ENCODE measurements at places on chromosomes 16 and 17.

DNA sequence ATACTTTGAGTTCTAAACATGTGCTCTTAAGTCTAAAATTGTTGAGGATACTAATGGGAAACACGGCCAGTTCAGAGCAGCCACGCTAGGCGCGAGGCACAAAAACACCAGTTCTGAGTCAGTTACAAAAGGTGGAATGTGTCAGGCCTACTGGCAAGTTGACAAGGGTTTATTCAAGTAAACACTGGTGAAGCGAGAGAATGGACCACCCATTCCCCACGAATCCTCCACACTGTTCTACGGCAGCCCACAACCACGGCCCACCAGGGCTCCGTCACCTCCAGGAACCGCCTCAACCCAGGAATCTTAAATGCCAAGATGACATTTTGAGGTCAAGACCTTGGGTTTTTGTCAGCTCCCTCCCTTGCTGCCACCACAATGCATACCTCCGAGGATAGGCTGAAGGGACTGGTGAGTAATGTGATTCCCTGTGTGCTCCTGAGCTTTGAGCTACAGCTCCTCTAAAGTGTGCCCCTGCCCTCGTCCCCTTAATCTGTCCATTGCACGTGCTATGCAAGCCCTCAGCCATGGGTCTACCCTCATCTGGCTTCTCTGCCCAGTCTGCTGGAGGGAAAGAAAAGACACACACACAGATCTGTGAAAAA lies 28.5 kb upstream of the TRAP1 start:
- no peak for DNase-seq

- no peak for DNase-seq
Measured at GRCh38 chr17:21242026-21242697, 11.0 kb downstream of the NATD1 start.

DNA sequence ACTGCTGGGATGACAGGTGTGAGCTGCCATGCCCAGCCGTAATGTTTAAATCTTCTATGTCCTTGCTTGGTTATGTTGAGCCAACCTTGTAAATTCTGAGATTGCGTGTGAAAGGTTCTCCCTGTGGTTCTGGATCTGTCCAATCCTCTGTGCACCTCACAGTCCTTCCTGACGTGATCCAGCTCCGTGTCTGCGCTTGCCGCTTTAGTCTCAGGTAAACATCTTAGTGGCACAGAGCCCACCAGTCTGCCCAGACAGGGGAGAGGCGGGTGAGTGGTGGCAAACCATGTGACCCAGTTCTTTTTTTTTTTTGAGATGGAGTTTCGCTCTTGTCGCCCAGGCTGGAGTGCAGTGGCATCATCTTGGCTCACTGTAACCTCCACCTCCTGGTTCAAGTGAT lies 13.9 kb downstream of the SLC25A10 start:
- DNase-seq = no peak

- peak; percentile 80 for DNase-seq
Measured at GRCh38 chr17:49456183-49456965, 38.7 kb upstream of the NGFR start.

- DNase-seq = no peak
Measured at GRCh38 chr16:68265078-68265920, 973 bp downstream of the SLC7A6 start.

GRCh38 chr16:11597235-11598095 lies 10.7 kb upstream of the LITAF start:
- no peak for DNase-seq

DNA sequence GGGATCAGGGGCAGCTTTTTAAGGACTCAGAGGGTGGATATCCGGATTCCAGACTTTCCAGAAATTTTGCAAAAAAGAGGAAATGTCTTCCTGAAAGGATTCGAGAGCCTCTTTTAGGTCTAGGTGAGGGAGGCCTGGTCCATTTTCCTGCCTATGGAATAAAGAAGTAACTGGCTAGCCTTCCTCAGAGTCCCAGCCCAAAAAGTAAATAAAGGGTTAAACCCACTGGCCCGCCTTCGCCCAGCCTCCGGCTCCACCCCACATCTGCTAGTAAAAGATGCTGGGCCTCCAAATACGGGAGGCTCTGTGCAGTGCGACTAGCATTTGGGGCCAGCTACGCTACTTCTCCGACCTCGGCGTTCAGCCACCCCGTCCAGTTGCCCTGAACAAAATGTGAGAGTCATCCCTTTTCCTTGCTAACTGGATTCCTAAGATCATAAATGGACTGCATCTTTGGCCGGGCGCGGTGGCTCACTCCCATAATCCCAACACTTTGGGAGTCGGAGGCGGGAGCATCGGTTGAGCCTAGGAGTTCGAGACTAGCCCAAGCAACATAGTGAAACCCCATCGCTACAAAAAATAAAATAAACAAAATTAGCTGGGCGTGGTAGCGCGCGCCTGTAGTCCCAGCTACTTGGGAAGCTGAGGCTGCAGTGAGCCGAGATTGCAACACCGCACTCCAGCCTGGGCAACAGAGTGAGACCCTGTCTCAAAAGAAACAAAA lies 824 bp upstream of the MPP2 start:
- peak; percentile 32 for DNase-seq

DNA sequence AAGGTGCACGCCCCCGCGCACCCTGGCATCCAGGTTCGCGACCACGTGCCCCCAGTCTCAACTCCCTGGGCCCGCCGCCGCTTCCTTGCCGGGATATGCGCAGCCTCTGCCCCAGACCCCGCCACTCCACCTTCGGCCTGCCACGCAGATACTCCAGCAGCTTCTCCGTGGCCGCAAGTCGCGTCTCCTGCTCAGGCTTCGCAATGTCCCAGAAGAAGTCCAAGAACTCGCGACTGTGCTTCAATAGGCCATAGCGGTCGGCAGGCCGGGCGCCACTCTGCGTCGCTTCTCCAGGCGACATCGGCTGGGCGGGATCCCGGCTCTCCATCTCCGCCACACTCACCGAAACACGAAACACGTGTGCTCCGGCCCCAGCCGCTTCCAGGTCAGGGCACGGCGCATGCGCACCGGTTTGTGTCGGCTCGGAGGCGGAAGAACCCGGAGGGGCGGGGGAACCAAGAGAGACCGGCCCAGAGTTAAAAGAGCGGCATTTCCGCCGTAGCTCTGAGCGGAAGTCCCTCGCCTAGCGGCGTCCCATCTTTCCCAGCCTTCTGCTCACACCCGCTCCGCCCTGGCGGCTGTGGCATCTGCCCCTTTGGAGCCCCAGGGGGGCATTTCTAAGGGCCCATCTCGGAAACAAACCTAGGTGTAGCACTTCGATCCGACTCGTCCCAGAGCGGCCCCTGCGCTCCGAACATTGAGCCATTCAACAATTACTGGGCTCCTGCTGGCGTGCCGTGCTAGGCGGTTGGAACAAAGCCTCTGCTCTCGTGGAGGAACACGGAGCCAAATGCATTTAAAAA lies at the start of gene MYBBP1A:
TSS of gene MYBBP1A (minus strand) at position 388 of the 803 bp plus-strand sequence. CDS start at position 328, 60 bp downstream.
- DNase-seq = peak; percentile 82

DNA sequence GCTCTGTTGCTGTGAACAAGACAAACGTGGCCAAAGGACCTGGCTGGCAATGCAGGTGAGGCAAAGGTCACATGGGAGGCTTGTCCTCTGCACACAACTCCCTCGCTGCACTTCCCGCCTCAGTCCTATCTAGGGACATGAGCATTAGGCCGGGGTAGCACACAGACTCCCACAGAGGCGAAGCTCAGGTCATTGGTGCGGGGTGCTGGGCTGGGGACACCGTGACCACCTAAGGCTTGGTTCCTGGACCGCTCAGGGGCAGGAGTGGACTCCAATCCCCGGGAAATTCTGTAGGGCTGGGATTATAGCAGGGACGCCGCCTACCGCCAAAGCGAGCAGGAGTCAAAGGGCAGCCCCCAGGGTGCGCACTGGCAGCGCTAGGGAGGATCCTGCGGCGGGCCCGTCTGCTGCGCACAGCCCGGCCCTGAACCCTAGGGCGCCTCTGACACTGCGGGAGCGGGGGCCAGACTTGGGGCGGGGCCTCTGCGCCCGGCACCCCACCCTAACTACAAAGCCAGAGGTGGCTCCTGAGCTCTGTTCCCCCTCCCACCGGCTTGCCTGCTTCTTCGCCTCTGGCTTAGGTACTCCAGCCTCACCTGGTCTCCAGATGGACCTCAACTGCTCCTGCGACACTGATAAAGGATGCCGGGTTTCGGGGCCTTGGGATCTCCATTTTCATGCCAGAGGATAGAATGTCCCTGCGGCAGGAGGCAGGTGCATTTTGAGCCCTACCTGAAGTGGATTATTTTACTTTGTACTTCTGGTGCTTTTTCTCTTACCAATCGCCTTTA lies 3.9 kb upstream of the MT1B start:
- DNase-seq = no peak

DNA sequence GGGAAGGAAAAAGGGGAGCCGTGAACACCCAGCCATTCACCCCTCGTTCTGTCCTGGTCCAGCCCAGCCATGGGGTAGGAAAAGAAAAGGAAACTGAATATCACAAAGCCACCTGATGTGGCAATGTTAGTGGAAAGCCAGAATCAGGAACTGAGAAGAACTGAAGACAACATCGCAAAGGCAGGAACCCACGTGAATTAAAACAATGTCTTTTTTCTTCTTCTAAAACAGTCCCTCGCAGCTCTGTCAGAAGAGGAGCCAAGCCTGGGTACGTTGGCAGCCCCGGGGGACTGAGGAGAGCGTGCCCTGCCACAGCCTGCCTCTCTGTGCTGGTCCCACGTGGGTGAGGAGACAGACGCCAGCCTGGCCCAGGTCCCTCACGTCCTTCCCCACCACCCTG lies 55.0 kb downstream of the ZNF423 start:
- DNase-seq = no peak

DNA sequence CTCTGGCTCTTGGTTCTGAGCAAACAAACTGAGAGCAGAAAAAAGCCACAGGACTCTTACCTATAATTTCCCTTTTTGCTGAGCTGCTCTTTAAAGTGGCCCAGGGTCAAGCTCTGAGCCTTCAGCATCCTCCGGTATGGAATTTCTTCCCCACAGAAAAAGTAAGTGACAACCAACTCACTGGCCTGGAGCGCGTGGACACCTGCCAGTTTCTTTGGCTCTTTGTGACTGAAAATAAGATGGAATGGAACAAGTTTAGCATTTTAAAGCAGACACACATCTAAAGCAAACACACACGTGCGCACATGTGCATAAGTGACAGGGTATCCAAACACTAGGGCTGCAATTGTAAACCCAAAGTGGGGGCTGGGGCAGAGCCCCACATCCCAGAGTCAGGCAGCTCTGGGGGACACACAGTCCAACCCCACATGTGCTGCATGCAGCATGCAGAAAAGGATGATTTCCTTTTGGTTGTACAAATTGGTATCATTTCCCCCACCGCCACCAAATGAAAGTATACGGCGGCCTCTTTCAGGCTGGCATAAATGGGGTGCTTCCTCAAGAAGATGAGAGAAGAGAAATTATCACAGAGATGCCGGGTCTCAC lies 27.5 kb downstream of the AXIN2 start:
- no peak for DNase-seq

- no peak for DNase-seq
Measured at GRCh38 chr16:68233085-68233834, 2.7 kb downstream of the ESRP2 start.

- no peak for DNase-seq
Measured at GRCh38 chr16:87701505-87701921, 64.3 kb downstream of the KLHDC4 start.

DNA sequence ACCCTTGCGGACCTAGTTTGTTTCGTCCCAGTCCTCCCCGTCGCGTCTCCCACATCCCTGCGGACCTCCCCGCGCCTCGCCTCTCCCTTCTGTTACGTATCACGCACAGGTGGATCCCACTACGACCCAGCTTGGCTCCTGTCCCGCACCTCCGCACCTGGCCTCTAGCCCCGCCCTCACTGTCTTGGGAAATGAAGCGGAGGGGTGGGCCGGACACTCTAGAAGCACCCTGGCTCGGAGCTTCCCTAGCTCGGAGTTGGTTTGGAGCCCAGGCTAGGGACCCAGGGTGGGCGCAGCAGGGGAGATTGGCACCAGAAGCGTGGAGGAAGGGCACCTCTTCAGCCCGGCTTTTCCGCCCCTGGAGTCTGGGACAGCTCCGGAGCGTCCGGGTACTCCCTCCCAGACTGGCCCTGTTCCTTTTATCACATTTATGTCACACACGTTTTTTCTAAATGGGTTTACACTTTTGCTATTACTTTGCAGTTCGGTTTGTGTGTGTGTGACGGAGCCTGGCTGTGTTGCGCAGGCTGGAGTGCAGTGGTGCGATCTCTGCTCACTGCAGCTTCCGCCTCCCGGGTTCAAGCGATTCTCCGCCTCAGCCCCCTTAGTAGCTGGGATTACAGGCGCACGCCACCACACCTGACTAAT lies 1.4 kb upstream of the CEMP1 start:
- DNase-seq = no peak

DNA sequence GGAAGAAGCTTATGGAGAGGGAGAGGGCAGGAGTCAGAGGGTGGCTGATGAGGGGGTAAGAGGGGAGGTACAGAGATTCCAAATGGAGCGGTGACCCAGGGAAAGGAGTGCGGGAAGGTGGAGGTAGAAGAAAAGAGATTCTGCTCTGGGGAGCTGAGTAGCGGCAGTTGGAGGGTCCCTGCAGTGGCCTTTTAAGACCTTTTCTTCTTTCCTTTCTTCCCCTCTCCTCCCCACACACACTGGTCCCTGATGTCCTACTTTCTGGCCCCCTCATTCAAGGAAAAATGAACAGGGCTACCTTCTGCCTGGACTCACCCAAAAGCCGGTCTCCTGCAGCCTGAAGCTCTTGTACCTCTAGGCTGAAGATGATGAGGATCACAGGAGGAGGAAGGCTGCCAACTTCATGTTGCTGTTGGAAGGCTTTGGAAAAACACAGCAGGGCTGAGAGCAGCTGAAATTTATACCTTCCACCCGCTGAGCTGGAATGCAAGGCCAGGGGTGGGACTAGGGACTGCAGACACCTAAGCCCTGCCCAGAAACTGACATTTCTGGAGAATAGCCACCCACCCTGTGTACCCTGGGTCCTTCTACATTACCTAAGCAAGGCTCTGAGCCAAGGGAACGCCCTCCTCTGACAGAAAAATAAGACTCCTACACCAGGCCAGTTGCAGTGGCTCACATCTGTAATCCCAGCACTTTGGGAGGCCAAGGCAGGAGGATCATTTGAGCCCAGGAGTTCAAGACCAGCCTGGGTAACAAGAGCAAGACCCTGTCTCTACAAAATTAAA lies 9.4 kb upstream of the HEATR6 start:
- DNase-seq = no peak

DNA sequence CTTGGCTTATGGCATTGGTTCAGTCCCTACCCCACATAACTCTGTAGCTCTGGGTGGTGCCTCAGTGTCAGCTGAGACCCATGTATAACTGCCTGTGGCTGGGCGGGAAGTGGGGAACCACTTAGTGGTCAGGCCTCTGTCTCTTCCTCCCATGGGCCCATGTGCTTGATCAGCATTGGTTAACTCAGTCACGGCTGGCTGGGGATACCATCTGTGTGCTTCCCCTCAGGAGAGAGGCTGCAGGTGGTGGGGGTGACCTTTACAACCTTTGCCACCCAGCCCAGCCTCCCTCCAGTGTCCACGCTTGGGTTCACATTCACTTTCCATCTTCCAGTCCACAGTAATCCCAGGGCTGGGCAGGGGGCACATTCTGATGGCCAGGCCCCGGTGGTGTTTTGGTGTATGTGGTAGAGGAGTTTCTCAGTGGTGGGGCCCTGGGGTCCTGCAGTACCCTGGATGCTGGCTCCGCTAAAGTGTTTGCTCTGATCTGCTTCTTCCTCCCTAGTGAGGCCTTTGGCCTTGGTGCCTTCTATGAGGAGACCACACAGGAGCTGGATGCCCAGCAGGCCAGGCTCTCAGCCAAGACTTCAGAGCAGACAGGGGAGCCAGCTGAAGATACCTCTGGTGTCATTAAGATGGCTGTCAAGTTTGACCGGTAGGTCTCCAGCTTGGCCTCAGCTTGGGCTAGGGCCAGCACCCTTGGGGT lies 10.2 kb upstream of the NFATC3 start:
- no peak for DNase-seq

GRCh38 chr16:695355-696089 lies 5.3 kb upstream of the WDR24 start:
- DNase-seq = no peak

- DNase-seq = no peak
Measured at GRCh38 chr16:10831894-10832886, 13.6 kb upstream of the TVP23A start.
